Suppressor macrophage treated with lipopolysaccharide for 4 hours (primary cell): ENCODE measurements at places on chromosomes 5 and 9.
A peak's percentile ranks its signal among the peaks of the same experiment; 100 is the strongest.

GRCh38 chr9:74391816-74392215 is 105.3 kb upstream of the RORB start:
- no peak for DNase-seq

DNA sequence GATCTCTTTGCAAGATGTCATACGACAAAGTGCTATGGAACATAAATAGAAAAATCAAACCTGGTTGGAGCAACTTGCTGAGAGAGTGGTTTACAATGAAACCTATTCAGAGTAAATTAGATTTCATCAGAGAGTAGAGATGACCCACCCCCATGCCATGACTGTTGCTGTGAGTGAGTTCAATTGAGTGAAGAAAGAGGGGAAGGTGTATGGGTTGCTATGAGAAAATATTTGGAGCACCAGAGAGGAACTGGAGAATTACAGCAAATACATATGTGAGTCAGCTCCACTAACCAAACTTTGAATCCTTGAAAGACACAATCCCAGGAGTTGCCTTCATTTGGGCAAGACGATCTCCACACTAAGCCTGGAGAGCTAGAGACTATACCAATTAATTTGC is 217.2 kb downstream of the RFX3 start:
- DNase-seq, result no peak

DNA sequence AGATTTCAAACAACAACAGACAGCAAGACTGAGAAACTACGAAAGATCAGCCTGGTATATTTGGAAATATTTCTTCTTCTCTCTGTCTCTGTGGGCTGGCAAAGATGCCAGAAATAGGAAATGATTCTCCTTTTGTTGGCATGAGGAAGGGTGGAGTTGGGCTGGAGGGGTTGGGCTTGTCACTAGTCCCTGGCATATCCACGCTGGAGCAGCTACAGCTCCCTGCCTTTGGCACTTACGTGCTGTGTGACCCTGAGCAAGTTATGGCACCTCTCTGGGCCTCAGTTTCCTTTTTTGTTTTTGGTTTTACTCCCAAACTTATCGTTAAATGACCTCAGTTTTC is 354 bp upstream of the KCNMB1 start:
- peak; percentile 72 for DNase-seq

DNA sequence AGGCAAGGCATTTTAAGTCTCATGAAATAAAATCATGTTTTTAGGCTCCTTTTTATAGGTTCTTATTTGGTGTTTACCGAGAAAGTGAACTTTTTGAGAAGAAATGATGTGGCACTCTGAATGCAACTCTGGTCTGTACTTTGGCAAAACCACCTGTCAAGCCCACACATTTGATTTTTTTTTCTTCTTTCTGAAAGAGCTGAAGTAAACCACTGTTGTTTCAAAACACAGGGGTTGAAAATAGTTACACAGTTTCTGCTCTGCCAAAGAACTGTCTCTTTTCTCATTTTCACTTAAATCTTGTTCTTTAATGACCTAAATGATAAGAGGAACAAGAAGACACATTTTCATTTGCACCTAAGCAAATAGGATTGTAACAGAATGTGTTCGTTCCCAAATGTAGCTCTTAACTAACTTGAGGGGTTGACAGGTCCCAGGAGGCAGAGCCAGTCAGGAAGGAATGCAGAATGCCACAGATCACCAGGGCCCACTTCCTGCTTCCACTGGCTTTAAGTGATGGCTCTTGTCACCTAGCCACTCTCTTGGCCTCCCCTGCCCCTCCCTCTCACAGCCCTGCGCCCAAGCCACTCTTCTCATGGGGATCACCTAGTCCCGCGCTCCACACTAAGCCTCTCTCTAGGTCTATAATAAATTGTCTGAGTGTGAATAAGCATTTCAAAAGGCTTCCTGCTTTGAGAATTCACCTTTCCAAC is 47.3 kb downstream of the MED27 start:
- no peak for DNase-seq

DNA sequence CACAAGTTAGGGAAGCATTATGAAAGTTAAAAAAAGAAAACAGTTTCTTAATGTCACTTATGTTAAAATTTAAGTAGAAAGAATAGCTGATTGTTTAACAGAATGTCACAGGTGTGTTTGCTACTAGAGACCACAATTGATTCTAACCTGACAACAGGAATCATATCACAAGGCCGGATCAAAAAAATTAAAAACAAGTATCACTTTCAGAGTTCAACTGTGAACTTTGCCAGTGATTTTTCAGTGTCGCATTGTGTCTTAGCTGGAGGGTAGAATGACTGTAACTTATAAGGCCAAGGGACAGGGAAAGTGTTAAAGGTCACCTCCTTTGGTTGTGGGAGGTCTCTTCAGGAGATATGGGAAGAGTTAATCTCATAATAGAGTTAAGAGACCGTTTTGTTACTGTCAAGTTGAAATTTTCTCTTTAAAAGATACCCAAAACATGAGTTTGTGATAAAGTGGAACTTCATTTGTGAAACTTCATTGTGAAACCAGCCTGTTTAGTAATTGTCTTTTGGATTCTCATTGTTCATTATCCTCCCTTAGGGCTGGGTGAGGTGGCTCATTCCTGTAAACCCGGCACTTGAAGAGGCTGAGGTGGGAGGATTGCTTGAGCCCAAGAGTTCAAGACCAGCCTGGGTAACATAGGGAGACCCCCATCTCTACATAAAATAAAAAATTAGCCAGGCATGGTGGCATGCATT is 40.9 kb downstream of the CPEB4 start:
- peak; percentile 75 for DNase-seq

- DNase-seq, result no peak
Observed at GRCh38 chr9:91285729-91286353, 75.9 kb downstream of the AUH start.

DNA sequence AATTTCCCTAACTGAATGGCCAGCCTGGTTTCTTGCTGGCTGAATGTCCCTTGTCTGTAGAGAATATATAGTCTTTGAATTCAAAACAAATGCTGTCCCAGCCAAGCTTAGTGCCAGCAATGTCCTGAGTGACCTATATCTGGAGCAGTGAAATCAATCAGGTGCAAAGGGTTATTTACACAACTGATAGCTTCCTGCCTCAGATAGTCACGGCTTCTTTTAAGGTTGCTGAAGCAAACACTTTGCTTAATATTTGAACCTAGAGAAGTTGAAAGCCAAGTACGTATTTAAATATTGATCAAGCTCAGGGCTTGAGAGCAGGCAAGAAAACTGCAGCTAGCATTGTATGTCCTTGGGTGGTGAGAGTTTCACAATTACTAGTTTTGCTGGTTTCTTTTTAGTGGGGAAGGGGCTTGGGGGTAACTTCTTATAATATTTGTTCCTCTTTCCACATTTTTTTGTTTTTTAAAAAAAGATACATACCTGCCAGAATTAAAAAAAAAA is 2.0 kb upstream of the ARHGEF28 start:
- no peak for DNase-seq

DNA sequence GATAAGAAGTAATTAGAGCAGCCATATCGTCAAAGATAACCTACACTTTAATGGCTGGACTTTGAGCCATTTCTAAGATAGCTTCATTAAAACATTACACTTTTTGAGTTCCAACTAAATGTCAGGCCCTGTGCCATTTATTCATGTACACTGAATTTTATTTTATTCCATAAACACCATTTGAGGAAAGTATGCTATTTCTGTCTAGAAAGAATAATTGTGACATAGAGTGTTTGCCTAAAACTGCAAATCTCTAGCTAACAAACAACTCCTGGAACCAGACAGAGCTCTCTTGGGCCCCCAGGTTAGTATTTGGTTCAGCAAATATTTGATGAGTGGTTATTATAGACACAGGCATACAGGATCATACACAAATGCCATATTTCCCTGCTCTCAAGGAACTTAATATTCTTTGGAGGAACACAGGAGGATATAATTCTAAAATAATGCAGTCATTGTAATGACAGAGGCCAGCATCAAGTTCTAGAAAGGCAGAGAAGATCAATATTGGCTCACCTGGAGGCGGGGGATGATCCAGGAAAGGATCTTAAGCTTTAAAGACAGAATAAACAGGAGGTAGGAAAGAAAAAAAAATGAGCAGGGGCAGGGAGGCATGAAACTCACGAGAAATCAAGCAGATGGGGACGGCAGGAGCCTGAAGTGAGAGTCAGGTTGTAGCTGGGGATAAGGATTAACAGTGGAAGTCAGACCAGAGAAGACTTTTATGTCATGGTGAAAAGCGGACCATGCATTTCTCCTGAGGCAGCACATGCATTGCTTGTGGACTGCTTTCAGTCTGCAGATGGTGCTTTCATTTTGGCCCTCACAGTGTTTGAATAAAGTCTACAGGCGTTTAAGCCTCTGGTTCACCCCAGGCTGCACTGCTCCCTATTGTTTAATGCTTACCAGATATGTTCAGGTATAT is 127.7 kb downstream of the GCNT1 start:
- DNase-seq, result no peak

GRCh38 chr9:131693651-131694597 is 46.0 kb downstream of the RAPGEF1 start:
- DNase-seq, result no peak

DNA sequence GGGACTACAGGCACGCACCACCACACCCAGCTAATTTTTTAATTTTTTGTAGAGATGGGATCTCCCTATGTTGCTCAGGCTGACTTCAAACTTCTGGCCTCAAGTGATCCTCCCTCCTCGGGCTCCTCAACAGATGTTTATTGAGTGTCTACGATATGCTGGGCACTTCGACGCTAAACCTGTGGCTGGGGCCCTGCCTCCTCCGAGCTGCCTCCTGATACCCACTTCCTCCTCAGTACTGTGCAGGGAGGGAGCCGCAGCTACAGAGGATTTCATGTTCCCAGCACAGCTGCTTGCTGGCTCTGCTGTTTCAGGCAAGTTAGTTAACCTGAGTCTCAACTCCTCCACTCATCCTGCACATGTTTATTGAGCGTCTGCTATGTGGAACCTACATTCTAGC is 9.6 kb downstream of the AIF1L start:
- no peak for DNase-seq

DNA sequence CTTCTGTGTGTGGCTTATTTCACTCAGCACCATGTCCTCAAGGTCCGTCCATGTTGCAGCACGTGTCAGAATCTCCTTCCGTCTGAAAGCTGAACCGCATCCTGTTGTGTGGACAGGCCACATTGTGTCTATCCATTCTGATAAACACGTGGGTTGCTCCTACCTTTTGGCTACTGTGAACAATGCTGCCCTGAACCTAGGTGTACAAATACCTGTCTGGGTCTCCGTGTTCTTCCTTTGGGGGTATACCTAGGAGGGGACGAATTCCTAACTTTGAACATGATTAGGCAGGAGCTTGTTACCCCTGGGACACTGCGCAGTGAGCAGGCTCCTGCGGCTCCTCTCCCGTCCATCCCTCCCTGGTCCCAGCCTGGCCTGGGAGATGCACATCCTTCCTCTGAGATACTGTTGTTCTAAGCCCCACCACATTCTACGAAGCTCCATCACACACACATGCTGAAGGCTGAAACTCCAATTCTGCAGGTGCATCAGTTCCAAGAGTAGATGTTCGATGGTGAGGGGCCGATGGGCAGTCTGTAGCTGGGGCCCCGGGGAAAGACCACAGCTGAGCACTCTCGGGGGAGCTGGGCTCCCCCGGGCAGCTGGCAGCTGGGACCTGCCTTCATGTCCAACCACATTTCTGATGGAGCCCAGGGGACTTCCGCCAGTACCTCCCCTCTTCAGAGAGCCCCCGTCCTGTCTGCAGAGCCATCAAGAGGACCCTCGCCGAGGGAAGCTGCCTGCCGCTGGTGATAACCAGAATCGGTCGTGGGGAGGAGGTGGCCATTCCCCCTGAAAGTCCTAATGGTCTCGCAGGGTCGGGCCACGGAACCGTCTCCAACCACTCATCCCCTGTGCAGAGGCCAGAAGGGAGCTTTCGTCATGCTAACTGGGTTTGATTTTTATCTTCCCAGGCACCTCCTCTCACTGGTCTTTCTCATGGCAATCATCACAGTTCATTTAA is 120.9 kb downstream of the COL23A1 start:
- no peak for DNase-seq

GRCh38 chr5:79536193-79536906 is 22.4 kb upstream of the HOMER1 start:
- no peak for DNase-seq

DNA sequence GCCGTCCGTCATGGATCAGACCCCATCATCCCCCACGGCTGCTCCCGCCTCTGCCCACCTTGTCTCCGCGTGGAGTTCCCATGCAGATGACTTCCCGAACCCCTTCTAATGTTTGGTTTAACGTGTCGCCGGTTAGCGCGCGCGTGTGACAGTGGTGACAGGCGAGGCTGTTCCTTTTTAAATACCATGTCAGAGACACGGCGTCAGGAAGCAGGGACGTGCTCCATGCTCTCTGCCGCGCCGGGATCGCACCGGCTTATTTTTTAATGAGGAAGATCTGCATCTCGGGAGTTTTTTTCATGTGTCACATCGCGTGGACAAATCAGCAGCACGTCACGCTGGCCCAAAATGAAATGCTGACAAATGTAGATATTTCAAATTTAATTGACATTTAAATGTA is 35.9 kb downstream of the CRB2 start:
- no peak for DNase-seq
